ENCODE measurements at places on chromosomes 5 and 9.

DNA sequence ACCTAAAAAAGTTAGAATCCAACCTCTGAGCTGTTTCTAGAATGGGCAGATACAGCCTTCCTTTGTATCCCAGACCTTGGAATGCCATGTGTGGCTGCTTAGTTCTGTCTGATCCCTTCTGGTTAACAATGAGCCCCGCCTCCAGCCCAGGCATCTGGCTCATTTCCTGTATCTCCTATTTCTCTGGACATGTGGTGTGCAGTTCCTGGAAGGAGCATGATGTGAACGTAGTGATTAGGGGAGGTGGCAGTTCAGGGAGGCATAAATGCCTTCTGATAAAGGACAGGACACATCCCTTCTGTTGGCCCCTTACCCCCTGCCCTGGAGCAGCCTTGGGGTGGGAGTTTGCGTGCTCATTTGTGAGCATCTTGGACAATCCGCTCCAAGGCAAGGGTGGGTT is 243.0 kb downstream of the ZSWIM6 start:
- peak; percentile 47 for DNase-seq

- no peak for DNase-seq
Observed at GRCh38 chr9:120773256-120773655, 20.0 kb downstream of the FBXW2 start.

DNA sequence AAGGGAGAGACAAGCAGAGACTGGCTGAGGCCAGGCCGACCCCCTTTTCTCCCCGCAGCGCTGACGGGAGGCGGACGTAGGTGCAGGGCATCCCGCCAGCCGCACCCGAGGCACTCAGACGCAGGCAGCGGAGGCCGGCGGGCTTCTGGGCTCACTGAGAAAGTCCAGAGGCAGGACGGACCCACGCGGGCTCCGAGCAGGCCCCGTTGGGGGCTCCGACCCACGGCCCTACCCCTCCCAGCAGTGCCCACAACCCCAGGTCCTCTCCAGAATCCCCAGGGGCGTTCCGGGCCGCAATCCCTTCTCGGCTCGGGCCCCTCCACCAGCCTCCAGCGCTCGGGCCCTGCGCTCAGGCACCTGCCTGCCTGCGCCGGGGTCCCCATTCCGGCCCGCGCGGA is 543 bp downstream of the MTMR12 start:
- no peak for DNase-seq

DNA sequence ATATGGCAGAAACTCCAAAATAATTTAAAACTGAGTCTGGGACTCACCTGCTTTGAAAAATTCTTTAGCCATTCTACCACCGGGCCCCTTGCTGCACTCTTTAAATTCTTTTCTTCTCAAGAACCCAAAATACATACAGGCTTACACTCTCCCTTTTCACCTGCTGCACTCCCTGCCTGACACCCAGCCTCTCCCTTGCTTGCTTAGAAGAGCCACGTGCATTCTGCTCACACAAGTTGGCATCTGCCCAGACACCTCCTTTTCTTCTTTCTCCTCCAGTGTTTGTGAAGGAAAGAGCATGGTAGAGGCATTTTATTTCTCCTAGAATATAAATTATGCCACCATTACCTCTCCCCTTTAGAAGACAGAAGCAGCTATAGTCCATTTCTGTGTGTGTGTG is 39.0 kb upstream of the AOPEP start:
- DNase-seq: no peak

GRCh38 chr9:12774861-12775678 is at the start of gene LURAP1L:
TSS of gene LURAP1L (plus strand) at chr9:12775020. CDS start at chr9:12775716, 696 bp downstream.
- DNase-seq: peak; percentile 51

DNA sequence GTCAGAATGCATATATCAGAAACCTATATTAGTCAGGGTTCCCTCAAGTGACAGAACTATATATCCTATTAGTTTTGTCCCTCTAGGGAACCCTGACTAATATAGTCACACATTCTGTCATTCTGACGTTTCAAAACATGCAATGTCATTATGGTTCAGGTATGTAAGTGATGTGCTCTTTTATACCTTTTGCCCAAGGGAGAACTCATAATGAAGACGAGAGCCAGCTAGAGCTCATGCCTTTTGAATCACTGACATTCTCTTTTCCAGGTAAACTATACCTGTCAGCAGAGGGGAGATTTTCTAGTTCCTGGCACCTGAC is 576.7 kb downstream of the LRRC70 start:
- DNase-seq: no peak

- no peak for DNase-seq
Observed at GRCh38 chr5:60295423-60295822, 401.9 kb upstream of the PDE4D start.

DNA sequence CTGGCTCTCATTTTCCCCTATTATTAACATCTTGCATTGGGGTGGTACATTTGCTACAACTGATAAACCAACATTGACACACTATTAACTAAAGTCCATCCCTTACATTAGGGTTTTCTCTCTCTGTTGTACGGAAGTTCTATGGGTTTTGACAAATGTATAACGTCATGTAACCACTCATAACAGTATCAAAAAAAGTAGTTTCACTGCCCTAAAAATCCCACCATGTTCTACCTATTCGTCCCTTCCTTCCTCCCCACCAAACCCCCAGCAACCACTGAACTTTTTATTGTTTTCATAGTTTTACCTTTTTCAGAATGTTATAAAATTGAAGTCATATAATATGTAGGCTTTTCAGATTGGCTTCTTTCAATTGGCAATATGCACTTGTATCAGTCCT is 40.1 kb downstream of the MLLT3 start:
- DNase-seq: no peak

DNA sequence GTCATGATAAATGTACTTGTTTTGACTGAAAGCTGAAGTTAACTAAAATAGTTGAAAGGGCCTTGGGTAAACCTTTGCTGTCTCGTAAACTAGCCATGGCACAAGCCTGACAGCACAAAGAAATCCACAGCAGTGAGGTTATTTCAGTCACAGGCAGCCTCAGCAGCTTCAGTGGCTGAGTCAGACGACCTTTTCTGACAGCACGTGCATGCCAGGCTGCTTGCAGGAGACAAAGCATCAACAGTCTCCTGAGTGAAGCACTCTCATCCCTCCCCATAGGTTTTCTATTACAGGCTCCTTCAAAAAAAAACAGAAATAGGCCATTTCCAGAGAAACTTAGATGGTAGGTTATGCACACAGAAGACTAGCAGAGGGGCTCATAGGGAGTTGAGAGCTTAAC is 34.6 kb downstream of the OXCT1 start:
- peak; percentile 63 for DNase-seq

DNA sequence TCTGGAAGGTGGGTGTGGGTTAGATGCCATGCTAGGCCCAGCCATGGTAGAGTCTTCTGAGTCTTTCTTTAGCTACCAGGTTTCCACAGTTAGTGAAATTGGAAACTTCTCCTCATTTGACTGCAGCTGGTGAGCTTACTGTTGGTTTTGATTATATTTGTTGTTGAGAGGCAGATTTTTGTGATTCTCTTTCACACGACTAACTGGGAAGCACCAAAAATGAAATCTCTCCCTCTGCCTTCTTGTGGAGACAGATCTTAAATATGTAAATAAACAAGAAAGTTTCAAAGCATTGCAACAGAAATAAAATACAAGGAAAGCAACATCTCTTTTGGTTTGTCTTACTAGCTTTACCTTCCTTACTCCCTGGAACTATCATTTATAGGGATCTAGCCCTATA is 122.2 kb downstream of the CEMIP2 start:
- no peak for DNase-seq

DNA sequence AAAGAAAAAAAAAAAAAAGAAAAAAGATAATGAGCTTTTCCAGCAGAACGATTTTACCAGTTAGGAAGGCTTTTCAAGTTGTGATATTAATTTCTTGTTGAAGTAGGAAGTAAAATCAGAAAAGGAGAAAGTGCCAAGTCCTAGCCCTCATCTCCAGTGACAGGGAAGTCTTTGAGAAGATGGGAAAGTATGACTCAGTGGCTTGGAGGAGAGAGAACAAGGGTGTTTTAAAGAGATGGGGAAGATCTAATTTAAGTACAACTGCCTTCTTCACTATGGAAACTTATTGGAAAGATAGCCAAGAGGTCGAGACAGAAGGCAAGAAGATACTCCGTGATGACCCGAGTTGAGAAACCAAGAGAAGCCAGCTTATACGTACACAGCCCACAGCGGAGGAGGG is 22.6 kb downstream of the FGF1 start:
- no peak for DNase-seq

GRCh38 chr9:111916234-111916645 is 19.6 kb downstream of the UGCG start:
- DNase-seq: no peak

DNA sequence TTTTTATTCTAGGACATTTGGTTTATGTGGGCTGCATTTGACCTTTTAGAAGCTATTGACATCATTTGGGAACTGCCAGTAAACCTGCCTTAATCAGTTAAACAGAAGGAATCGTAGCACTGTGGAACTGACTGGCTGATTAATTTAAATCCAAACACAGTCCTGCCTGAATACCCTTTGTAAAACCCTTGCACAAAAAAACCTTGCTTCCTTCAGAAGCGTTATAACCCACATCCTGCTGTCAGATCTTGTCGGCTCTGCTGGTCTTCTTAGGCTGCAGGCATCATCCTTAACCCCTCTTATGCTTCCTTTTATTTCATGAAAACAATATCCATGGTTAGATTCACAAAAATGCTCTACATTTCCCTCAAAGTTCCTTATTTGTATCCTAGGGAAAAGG is 46.3 kb downstream of the PAM start:
- DNase-seq: no peak

- no peak for DNase-seq
Observed at GRCh38 chr5:168502563-168503237, 16.4 kb downstream of the RARS1 start.

DNA sequence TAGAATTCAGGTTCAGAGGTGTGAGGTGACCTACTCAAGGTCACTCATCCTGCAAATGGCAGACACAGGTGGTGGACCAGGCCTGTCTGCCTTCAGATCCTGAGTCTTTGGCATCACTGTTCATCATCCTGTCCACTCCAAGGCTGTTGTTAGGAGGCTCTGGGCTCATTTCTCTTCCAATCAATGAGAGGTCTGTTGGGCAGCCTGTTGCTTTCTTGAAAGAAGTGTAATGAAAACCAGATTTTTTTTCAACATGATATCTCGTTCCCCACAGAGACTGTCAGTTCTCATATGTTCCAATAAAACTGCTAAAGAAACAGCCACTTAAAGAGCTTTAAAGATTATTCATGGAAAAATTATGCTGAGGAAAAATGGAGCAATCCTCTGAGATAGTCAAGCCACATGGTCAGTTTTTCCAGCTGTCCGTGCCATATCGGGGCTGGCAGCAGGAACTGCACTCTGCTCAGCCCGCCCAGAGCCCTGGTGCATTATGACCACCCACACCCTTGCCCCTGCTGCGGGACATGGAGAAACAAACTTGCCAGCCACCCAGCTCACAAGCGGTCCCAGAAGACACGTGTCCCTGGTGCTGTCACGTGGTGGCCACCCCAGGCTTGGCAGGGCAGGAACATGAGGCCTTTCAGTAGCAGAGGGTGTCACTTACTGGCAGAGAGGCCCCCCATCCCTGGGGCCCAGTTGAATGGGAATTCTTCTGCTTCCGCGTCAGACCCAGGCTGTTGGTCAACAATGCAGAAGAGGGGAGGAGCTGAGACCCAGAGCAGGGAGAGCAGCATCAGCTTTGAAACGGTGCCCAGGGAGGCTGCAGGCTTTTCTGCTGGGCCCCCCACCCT is 63.7 kb upstream of the ANGPTL2 start:
- peak; percentile 98 for DNase-seq

DNA sequence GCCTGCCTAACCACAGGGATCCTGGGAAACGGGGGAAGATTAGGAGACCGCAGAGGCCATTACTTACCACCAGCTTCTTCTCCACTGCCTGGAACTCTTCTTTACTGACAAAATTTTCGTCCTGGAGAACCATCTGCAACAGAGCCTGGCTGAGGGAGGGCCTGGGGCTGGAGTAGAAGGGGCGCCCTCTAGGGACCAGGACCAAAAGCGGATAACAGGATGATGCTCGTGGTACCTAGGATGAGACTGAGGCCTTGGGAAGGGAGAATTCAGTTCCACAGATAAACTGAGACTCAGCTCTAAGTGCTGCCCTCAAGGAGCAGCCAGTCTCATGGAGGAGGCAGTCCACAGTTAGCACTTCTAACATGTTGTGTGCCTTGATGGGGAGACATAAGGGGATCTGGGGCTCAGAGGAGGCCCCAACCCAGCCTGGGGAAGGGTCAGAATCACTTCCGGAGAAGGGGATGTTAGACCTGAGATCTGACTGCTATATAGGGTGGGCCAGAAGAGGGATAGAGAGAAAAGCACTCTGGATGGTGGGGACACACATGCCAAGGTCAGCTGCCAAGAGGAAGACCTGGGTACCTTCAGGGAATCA is 1.2 kb downstream of the SPATA24 start:
- DNase-seq: no peak

- no peak for DNase-seq
Observed at GRCh38 chr5:141640698-141641097, 3.9 kb downstream of the RELL2 start.

GRCh38 chr5:4518903-4519672 is 621.0 kb upstream of the ADAMTS16 start:
- DNase-seq: no peak

DNA sequence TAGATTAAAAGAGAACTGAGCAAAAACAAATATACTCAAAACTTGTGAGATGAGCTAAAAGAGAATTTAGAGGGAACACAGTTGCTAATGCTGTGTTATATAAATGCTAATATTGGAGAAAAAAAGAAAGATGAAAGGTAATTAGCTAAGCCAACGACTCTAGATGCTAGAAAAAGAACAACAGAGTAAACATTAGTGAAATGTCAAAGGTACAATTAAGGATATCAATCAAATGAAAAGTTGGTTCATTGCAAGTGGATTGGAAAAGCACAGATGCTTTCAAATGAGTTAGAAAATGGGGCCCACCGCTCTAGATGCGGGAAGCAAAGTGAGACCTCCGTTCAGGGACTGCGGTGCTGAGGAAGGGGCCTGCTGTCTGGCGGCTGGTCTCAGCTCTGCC is 17.9 kb upstream of the BARHL1 start:
- DNase-seq: no peak

- peak; percentile 22 for DNase-seq
Observed at GRCh38 chr5:174532455-174533453, 191.6 kb upstream of the MSX2 start.
